Endothelial cell of umbilical vein (primary cell): ENCODE measurements at places on chromosomes 1 and 21.
A peak's percentile ranks its signal among the peaks of the same experiment; 100 is the strongest.

DNA sequence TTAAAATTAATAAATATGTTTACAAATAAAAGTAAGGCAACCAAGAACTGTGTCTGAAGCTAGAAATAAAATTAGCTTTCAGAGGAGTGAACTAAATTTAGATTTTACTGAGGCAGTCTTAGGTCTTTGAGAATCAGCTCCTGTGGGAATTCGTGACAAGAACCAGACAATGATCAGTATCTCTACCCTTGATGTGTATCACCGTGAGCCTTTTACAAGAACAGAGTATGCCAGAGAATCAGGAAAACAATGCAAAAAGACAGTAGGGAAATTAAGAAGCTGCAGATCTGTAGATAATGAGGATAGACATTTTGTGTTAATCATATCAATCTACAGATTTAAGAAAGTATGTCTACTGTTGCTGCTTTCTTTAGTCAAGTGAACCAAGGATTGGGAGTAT lies 351.0 kb downstream of the COL11A1 start:
- no peak overlapping the region for H3K4me3 ChIP-seq
- H3K4me1 ChIP-seq = no peaks in the 10 kb centered on the region
- no peak for DNase-seq
- H3K27ac ChIP-seq = no peak overlapping the region

- peaks cover 3% of the 10 kb centered on the region for H3K36me3 ChIP-seq
- no peak overlapping the region for H3K4me3 ChIP-seq
- DNase-seq = no peak
- no peak overlapping the region for H3K27ac ChIP-seq
Observed at GRCh38 chr1:113940365-113941244, 11.5 kb downstream of the HIPK1 start.

- no peak overlapping the region for H3K27ac ChIP-seq
- no peaks in the 10 kb centered on the region for H3K36me3 ChIP-seq
- H3K27me3 ChIP-seq = no peaks in the 10 kb centered on the region
- no peak overlapping the region for H3K4me3 ChIP-seq
Observed at GRCh38 chr1:65176591-65176990, 28.6 kb downstream of the AK4 start.

- no peak overlapping the region for H3K27ac ChIP-seq
- H3K36me3 ChIP-seq = no peaks in the 10 kb centered on the region
- H3K4me3 ChIP-seq = no peak overlapping the region
- H3K4me1 ChIP-seq = no peaks in the 10 kb centered on the region
- DNase-seq = no peak
Observed at GRCh38 chr1:96559707-96560596, 161.6 kb upstream of the PTBP2 start.

DNA sequence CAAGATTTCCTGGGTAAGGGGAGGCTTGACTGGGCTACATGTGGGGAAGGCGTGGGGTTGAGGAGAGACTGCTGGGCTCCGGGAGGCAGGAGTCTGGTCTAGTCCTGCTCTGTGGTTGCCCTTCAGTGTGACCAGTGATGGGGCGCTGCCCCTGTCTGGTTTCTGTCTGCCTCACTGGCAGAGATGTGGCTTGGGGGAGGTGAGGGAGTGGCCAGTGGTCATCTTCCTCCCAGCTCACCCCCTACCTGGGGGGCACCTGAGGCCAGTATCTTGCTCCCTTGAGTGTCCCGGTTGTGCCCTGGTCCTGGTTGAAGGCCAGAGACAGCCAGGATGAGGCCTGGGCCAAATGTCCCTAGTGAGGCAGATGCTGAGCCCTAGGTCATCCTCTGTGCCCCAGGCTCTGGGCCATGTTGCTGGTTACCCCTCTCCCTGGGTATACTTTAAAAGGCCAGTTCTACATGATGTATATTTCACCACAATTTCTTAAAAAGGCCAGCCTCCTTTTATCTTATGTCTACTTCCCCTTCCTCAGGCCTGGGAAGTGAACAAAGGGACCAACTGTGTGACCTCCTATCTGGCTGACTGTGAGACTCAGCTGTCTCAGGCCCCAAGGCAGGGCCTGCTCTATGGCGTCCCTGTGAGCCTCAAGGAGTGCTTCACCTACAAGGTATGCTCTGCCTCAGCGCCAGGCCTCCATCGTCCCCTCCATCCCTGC lies 10.5 kb downstream of the FAAH start:
- no peak for DNase-seq
- H3K27ac ChIP-seq = no peak overlapping the region
- H3K4me1 ChIP-seq = no peaks in the 10 kb centered on the region

GRCh38 chr1:17185485-17185860 lies 19.5 kb upstream of the PADI1 start:
- no peak for DNase-seq
- no peaks in the 10 kb centered on the region for H3K36me3 ChIP-seq
- no peak overlapping the region for H3K4me3 ChIP-seq
- H3K27me3 ChIP-seq = peaks cover 3% of the 10 kb centered on the region
- H3K27ac ChIP-seq = no peak overlapping the region
- no peaks in the 10 kb centered on the region for H3K4me1 ChIP-seq

GRCh38 chr1:55604749-55605148 lies 389.6 kb upstream of the USP24 start:
- no peaks in the 10 kb centered on the region for H3K36me3 ChIP-seq
- DNase-seq = no peak
- H3K4me3 ChIP-seq = no peak overlapping the region
- H3K4me1 ChIP-seq = no peaks in the 10 kb centered on the region
- H3K27me3 ChIP-seq = no peaks in the 10 kb centered on the region

DNA sequence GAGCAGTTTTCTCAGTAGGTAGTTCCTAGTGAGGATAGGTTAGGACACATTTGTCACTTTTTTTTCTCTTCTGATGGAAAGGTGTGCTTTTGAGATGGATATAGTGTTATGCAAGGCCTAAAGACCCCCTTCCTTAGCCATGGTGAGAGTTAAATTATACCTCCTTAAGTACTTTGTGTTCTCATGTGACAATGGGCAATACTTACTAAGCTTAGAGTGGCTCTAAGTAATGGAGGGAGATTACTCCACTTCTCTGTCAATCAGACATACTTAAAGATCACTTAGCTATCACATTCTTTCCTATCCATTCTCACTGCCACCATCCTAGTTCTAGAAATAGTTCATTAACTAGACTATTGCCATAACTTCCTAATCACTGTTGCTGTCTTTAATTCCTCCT lies 265.6 kb downstream of the PBX1 start:
- H3K27ac ChIP-seq = no peak overlapping the region
- DNase-seq = no peak
- no peak overlapping the region for H3K4me3 ChIP-seq
- H3K4me1 ChIP-seq = no peaks in the 10 kb centered on the region
- no peaks in the 10 kb centered on the region for H3K27me3 ChIP-seq

GRCh38 chr1:16905110-16905867 lies 9.5 kb downstream of the RNU1-2 start:
- H3K27me3 ChIP-seq = no peaks in the 10 kb centered on the region
- no peak overlapping the region for H3K4me3 ChIP-seq
- no peak for DNase-seq
- H3K36me3 ChIP-seq = no peaks in the 10 kb centered on the region
- H3K4me1 ChIP-seq = peaks cover 19% of the 10 kb centered on the region
- H3K27ac ChIP-seq = peak overlapping the region; percentile 92

GRCh38 chr1:213977909-213978308 lies 9.9 kb upstream of the PROX1 start:
- H3K27me3 ChIP-seq = peaks cover 2% of the 10 kb centered on the region
- no peak for DNase-seq
- peak overlapping the region; percentile 44 for H3K27ac ChIP-seq
- peaks cover 34% of the 10 kb centered on the region for H3K4me1 ChIP-seq
- H3K36me3 ChIP-seq = no peaks in the 10 kb centered on the region
- H3K4me3 ChIP-seq = no peak overlapping the region
